ENCODE measurements at places on chromosomes 5 and 9. TPM values are rescaled to one million over a fixed set of nuclear protein-coding genes. Genes with fewer than 3 reads are reported as not detected.

DNA sequence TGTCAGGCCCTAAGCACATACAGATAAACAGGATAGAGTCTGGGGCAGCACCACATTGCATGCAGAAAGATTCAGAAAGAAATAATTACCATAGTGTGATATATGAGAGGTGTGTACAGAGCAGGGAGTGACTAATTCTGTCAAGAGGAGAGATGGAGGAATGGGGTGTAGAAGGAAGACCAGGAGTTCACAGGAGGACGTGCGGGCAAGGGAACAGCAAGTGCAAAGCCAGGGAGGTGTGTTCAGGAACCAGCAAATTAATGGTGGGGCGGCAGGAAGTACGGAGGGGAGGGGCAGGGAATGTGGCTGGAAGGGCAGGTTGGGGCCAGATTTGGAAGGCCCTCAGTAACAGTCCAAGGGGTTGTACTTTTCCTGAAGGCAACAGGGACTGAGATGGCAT lies 17.4 kb downstream of the EGR1 start:
- no peak overlapping the region for H3K27ac ChIP-seq
- no peak overlapping the region for H3K4me3 ChIP-seq
- H3K4me1 ChIP-seq, result peaks cover 3% of the 10 kb centered on the region
- no peaks in the 10 kb centered on the region for H3K36me3 ChIP-seq
- H3K27me3 ChIP-seq, result peaks cover 17% of the 10 kb centered on the region

DNA sequence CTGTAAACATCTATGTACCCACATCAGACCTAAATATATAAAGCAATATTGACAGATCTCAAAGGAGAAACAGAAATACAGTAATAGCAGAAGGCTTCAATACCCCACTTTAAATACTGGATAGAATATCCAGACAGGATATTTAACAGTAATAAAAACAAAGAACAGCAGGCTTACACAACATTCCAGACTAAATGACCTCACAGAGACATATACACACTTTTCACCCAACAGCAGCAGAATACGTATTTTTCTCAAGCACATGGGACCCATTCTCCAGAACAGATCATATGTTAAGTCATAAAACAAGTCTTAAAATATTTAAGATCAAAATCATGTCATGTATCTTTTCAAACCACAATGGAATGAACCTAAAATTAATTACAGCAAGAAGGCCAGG lies 76.8 kb downstream of the CAMSAP1 start:
- H3K27me3 ChIP-seq, result no peaks in the 10 kb centered on the region
- peaks cover 3% of the 10 kb centered on the region for H3K4me1 ChIP-seq
- no peak for DNase-seq
- peaks cover 37% of the 10 kb centered on the region for H3K36me3 ChIP-seq
- no peak overlapping the region for H3K4me3 ChIP-seq

DNA sequence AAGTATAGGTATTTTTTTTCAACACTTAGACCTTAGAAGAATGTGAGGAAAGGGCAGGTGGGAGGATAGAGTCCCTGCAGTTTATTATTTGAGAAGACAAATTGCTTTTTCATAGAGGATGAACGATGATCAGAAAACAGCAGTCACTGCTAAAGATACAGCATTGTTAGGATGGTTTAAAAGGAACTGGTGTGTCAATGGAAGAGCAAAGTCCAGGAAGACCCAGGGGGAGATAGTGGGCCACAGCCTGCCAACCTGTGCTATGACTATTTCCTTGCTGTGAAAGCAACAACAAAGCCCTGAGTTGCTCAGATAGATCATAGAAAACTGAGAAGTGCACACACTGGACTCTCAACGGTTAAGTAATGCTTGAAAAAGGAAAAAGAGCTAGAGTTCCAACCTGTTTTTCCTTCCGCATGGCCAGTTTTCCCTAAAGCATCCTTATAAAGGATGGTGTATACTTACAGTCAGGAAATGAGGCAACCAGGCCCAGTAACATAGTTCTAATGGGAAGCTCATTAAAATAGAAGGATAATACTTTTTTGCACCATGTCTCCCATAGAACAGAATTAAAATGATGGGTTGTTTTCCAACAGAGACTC lies 153.8 kb downstream of the CEMIP2 start:
- H3K36me3 ChIP-seq, result no peaks in the 10 kb centered on the region
- no peaks in the 10 kb centered on the region for H3K27me3 ChIP-seq
- no peak overlapping the region for H3K27ac ChIP-seq
- DNase-seq, result no peak

DNA sequence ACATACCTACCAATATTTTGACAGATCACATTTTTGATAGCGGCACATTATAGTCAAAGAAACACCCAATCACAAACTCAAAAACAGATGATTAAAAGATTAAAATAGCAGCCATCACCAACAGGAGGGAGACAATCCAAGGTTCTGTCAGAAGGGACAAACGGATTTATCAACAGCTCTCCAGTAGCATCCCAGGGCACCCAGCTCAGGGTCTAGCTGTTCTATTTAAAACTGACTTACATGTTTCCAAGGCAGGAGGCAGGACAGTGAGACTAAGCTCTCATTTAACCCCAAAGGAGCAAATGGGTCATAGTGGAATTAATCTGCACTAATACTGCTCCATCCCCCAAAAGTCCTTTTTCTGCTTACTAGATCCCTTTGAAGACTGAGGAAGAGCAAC lies 3.2 kb downstream of the AGTPBP1 start:
- no peaks in the 10 kb centered on the region for H3K36me3 ChIP-seq
- no peak overlapping the region for H3K4me3 ChIP-seq
- H3K27me3 ChIP-seq, result no peaks in the 10 kb centered on the region

GRCh38 chr9:98168941-98169488 lies 23.4 kb downstream of the CORO2A start:
- H3K4me3 ChIP-seq, result no peak overlapping the region
- no peaks in the 10 kb centered on the region for H3K36me3 ChIP-seq
- peaks cover 4% of the 10 kb centered on the region for H3K27me3 ChIP-seq
- peaks cover 11% of the 10 kb centered on the region for H3K4me1 ChIP-seq
- no peak overlapping the region for H3K27ac ChIP-seq

DNA sequence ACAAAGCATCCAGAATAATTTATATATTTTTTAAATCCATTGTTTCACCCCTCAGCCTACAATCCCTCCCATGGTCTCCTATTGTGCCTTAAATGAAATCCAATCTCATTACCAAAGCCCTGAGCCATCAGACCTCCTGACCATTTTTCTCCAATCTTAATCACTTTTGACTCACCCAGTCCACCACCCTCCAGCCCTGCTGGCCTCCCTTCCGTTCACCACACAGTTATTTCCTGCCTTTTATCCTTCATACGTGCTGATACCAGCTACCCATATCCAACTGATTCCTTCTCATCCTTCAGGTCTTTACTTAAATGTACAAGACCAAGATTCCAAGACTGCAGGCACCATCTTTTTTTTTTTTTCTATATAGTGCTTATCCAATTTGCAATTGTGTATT lies 1026.7 kb upstream of the DMAC1 start:
- no peak overlapping the region for H3K27ac ChIP-seq
- H3K36me3 ChIP-seq, result no peaks in the 10 kb centered on the region
- H3K4me1 ChIP-seq, result no peaks in the 10 kb centered on the region

Gene IRX2
- polyA plus RNA-seq, result not detected

Gene LPAR1
- not detected for polyA plus RNA-seq

Gene CTXN3
- polyA plus RNA-seq, result not detected

Gene SLC4A9
- polyA plus RNA-seq, result not detected

Gene SPINK6
- not detected for polyA plus RNA-seq

Gene RAB3C
- polyA plus RNA-seq, result not detected

Gene FOXD1
- not detected for polyA plus RNA-seq

Measured in naive B cell (primary cell).